Left hindlimb (tissue), 1 donor: ENCODE measurements at places on chromosomes 4 and X.

GRCh38 chr4:107098401-107098800 is 62.3 kb upstream of the DKK2 start:
- no peak for DNase-seq

- DNase-seq, result no peak
These were observed 439 bp downstream of the SEC31A start for GRCh38 chr4:82890528-82890900.

DNA sequence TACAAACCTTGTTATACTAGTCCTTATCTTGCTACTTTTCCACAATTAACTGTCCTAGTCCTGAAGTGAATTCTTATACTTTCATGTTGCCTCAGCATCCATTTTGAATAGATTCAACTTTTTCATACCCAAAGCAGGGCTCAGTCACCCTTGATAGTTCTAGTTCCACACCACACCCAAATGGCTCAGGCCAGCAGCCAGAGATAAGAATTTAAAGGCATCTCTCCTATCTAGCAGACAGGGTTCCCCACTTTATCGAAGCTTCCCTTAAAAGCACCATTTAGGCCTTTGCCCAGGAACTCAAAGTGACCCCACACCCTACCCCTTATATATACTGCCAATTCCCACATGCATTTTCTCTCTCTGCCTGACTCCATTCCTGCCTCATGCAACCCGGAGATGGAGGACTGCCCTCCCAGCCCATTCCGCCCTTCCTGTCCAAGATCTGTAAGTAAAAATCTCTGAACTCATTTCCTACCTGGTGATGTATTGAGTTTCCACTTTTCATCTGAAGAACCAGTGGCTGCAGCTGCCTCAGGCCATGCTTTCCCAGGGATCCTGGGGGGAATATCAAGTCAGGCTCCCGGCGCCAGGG is 63.7 kb upstream of the TXK start:
- no peak for DNase-seq

DNA sequence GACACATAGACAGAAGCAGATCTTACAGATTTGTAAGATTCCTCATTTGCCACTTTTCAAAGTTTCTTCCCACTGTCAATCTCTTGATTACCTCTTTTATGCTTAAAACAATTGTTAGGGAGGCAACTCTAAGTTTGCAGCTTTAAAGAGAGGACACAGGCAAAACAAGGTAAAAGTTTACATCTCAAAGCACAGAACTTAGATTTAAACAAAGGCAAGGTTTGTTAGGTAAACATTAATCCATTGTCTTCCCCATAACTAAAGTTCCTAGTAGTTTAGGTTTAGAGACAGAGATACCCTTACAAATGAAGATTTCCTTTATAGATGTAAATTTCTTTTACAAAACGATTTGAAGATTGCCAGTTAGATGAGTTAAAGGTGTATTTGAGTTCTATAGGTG is 176.9 kb downstream of the AASDH start:
- no peak for DNase-seq

DNA sequence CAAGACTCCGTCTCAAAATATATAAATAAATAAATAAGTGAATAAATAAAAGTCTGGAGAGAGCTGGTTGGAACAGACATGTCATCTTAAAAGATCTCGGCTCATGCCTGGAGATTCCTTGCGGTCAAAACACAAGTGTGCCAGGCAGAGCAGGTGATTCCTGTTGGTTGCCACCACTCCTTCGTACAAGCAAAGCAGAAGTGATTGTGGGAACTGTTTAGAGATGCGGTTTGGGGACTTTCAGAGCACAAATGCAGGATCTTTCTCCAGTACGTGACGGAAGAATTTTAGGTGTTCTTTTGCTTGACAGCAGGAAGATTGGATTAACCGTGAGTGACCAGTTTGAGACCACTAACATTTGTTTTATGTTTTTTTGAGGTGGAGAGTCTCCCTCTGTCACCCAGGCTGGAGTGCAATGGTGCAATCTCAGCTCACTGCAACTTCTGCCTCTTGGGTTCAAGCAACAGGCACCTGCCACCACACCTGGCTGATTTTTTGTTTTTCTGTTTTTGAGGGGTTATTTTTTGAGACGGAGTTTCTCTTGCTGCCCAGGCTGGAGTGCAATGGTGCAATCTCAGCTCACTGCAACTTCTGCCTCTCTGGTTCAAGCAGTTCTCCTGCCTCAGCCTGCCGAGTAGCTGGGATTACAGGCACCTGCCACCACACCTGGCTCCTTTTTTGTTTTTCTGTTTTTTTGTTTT is 2.8 kb upstream of the CRLF2 start:
- no peak for DNase-seq

- DNase-seq, result no peak
These were observed 30.3 kb upstream of the GLRB start for GRCh38 chr4:157045507-157046127.

DNA sequence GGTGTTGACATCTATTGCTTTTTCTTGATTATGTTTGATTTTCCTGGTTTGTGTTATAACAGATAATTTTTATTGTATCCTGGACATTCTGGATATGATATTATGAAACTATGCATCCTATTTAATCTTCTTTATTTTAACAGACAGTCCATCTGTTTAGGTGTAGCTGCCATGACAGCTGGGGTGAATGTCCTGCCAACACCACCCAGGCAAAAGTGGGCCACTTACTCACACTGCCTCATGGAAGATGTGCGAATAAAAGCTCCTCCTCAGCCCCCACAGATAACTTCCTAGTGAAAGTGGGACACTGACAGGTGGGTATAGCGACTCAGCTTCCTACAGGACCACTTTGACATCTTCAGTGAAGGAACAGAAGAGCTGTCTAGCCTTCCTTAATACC is 18.4 kb upstream of the CNKSR2 start:
- no peak for DNase-seq
